ENCODE measurements at places on chromosomes 7 and 10.

- DNase-seq = no peak
Measured at GRCh38 chr10:79063071-79063491, 5.7 kb upstream of the ZMIZ1 start.

GRCh38 chr10:102419269-102420180 lies 940 bp upstream of the PSD start:
- no peak for DNase-seq

DNA sequence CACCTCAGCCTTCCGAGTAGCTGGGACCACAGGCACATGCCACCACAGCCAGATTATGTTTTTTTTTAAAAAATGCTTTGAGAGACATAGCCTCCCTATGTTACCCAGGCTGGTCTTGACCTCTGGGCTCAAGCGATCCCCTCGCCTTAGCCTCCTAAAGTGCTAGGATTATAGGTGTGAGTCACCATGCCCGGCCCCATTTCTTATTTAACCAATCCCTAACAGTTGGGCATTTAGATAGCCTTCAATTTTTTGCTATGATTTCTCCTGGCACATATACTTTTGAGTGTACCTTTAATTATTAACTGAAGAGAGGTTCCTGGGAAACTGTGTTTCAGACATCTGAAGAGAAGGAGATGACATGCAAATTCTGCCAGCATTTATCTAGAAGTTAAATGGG lies 22.6 kb upstream of the AUTS2 start:
- DNase-seq = no peak

DNA sequence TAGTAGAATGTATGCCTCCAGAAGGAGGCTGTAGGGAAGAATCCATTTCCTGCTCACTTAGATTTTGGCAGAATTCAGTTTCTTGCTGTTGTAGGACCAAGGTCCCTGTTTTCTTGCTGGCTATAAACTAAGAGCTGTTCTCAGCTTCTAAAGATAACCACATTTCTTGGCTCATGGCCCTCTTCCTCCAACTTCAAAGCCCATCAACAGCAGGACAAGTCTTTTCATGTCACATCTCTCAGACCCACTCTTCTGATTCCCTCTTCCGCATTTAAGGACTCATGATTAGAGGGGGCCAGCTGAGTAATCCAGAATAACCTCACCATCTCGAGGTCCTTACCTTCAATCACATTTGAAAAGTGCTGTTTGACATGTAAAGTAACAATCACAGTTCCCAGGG lies 8.2 kb upstream of the LSM8 start:
- DNase-seq = no peak

GRCh38 chr10:12907656-12908055 lies 93.9 kb downstream of the CCDC3 start:
- peak; percentile 28 for DNase-seq

GRCh38 chr7:111647881-111648280 lies 85.6 kb upstream of the IMMP2L start:
- no peak for DNase-seq

- DNase-seq = peak; percentile 97
Measured at GRCh38 chr10:126397640-126398382, 9.5 kb upstream of the ADAM12 start.

GRCh38 chr7:10121631-10122030 lies 852.0 kb upstream of the PHF14 start:
- no peak for DNase-seq

- no peak for DNase-seq
Measured at GRCh38 chr10:61329854-61330253, 123.3 kb downstream of the TMEM26 start.

DNA sequence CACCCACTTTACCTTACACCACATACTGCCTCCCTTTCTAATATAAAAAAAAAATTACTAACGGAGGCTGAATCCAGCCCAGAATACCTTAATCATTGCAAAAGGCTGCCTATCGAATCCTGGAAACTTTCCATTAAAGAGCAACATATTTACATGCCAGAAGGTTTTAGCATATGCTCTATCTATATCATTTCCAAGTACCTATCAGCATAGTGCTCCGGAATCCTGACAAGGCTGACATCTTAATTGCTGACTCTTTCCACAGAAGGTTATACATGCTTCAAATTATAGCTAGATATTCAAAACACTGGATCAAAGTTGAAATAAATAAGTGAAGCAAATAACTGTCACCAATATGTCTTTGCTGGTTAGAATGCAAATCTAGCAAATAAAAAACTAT lies 170.9 kb upstream of the CDK1 start:
- DNase-seq = no peak

- no peak for DNase-seq
Measured at GRCh38 chr7:24619978-24620377, 46.7 kb downstream of the PALS2 start.

DNA sequence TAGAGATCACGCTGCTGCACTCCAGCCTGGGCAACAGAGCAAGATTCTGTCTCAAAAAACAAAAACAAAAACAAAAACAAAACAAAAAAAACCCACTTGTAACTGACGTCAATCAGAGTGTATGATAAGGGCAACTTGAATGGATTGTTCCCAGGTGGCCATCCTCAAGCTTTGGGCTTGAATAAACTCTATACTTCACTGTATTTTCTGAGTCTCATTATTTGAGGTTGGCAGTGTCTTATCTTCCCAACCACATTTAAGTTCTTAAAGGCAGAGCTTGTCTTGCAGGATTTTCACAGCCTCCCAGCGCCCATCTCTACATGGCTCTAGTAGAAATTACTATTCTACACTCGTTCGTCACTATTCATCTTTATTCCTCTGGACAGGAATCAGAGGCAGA lies 5.1 kb upstream of the OAT start:
- DNase-seq = no peak

DNA sequence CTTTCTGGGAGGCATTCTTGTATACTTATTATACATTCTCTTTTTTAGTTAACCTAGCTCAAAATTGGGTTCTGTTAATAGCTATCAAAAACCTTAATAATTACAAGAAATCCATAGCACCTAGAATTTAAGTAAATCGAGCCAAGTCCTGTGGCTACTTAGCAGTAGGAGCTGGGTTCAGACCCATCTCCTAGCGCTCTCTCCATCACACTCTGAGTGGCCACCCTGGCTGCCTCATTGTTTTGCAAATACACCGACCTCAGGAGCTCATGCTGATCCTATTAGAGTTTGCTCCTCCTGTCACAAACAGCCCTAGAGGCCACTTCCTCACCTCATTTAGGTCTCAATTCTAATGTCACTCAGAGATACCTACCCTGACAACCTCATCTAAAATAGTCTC lies 46.2 kb upstream of the OSBPL3 start:
- no peak for DNase-seq

DNA sequence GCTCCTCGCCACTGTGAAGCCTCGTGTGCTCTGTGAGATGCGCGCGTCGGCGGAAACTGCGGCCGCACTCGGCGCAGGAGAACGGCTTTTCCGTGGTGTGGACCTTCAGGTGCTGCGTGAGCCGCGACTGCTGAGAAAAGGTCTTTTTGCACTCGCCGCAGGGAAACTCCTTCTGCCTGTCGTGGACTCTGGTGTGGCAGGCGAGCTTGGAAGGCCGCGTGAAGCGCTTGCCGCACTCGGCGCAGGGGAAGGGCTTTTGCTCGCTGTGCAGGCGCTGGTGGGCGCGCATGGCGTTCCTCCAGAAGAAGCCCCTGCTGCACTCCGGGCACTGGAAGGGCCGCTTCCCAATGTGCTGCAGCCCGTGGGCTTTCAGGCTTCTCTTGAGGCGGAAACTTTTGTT lies 13.7 kb upstream of the ZNF786 start:
- no peak for DNase-seq

DNA sequence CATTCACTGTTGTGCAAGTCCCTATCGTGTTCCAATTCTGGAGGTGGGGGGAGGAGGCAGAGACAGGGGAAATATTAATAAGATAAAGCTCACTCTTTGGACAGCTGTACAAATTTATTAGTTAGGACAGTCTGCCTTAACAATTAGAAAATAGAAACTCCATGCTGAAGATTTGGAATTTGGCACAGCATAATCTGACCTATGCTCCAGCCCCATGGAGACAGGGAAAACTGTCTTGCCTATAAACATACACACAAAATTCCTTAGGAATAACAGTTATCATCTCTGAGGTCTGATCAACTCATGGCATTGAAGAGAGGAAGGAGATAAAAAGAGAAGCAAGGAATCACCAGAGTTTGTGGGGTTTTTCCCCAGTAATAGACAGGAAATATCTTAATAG lies 335.4 kb upstream of the MEOX2 start:
- DNase-seq = no peak

- peak; percentile 36 for DNase-seq
Measured at GRCh38 chr10:77164616-77165311, 472.8 kb downstream of the KCNMA1 start.

GRCh38 chr10:14048930-14049613 lies 281.7 kb downstream of the FRMD4A start:
- DNase-seq = no peak

DNA sequence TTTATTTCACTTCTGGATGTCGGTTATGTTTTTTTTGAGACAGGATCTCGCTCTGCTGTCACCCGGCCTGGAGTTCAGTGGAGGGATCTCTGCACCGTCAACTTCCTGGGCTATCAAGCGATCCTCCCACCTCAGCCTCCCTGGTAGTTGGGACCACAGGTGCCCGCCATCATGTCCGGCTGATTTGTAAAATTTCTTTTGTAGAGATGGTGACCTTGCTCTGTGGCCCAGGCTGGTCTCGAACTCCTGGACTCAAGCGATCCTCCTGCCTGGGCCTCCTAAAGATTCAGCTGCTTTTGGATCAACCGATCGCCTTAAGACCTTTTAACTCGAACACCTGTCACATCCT lies 606 bp upstream of the RABGEF1 start:
- DNase-seq = peak; percentile 9

- no peak for DNase-seq
Measured at GRCh38 chr10:58758321-58758720, 245.6 kb downstream of the BICC1 start.

GRCh38 chr7:68420342-68421192 lies 1177.7 kb upstream of the AUTS2 start:
- no peak for DNase-seq

DNA sequence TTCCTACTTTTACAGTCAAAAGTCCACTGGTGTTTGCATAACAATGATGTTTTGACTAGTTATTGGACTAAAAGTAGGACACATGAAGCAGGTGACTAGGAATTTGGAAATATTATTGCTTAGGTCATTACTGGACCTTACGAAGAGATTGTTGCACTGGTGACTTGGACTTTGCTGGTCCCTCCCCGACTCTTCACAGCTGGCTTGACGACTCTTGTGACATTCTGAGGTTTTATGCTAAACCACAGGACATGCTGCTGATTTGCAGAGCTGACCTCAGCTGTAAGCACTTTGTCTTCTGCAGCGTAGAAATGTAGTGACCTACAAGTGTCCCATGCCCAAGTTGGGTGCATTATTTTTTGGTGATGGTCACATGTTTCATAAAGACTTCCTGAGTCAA lies 21.9 kb downstream of the PCBD1 start:
- no peak for DNase-seq

GRCh38 chr10:31789555-31789954 lies 139.1 kb downstream of the ARHGAP12 start:
- no peak for DNase-seq

- DNase-seq = no peak
Measured at GRCh38 chr7:38232502-38233366, 40.7 kb downstream of the TARP start.

DNA sequence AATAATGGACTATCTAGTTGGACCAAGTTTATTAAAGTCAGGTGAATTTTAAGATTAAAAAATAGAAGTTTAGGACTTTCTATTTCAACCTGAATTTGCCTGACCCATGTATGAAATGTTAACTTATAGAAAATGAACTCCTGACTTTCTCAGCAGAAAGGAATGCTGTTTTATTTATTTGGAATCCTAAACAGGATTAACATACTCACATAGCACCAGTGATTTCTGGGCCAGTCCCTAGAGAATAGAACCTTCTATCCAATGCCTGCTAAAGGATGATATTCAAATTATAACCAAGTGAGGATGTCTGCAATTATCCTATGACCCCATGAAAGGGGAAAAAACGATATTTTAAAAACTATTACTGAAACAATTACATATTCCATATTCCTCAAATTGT lies 148.8 kb downstream of the CHRM2 start:
- DNase-seq = no peak

DNA sequence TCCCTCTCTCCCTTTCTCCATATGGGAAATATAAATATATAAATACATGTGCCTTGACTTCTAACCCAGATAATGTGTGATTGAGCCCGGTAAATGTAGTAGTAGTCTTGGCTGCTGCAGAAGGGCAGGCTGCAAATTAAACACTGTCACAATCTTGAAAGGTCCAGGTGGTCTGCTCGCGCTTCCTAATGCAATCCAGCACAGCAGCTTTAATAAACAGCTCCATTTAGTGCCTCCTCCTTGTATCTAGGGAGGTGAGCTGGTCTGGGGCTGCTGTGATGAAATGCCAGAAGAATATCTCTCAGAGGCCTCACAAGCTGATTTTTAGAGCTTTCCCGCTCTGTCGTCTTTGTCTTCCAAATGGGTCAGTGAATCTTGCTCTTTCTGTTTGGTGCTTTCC lies 782 bp downstream of the POU6F2 start:
- DNase-seq = no peak

DNA sequence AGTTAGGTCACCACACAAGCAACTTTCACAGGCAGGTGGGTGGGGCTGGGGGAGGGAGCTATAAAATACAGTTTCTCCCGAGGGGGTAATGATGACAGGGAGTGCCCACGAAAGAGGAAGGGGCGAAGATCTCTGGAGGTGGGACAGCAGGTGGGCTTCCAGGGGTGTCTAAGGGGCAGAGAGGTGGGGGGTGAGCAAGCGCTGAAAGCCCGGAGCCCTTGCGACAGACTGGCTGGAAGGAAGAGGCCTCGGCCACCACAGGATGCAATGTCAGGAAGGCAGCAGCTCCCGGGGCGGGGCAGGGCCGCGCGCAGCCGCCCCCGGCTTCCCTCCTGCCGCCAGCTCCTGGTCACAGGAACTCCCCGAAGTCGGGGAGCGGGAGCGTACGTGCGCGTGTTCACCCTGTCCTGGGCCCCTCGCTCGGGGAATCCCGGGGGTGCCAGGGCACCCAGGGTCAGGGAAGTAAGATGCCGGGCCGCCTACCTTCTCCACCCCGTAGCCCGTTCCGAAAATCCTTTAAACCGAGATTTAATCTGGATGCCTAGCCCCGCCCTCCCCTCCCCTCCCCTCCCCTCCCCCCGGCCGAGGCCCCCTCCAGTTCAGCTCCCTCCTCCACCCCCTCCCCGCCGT lies 105.2 kb upstream of the PPIF start:
- peak; percentile 43 for DNase-seq

All from fibroblast of pulmonary artery (primary cell).